NCI-H2029 treated with DMSO at 0.1 percent for 48 hours (cell line): ENCODE measurements at places on chromosomes 3 and 15.

GRCh38 chr15:33027306-33028035, 167.0 kb downstream of the FMN1 start:
- no peak for DNase-seq

- no peak for DNase-seq
Measured at GRCh38 chr3:55534876-55535275, 47.8 kb upstream of the WNT5A start.

- no peak for DNase-seq
Measured at GRCh38 chr3:12655701-12656100, 8.2 kb downstream of the RAF1 start.

DNA sequence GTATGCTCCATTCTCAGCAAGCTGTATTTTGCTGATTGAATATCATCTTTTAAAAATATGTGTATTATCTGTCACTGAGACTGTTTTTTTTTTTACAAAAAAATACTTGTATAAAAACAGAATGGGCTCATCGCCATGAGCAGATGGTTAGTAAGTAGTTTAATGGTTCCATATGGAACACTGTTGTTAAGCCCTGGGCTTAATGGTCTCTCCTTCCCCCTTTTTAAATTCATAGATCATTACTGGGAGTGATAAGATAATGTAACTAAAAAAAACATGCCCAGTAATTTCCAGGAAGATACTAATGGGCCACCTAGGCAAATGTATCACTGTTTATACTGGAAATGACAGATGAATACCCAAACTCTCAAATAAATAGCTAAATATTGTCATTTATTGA, 95.3 kb upstream of the TPRG1 start:
- no peak for DNase-seq

DNA sequence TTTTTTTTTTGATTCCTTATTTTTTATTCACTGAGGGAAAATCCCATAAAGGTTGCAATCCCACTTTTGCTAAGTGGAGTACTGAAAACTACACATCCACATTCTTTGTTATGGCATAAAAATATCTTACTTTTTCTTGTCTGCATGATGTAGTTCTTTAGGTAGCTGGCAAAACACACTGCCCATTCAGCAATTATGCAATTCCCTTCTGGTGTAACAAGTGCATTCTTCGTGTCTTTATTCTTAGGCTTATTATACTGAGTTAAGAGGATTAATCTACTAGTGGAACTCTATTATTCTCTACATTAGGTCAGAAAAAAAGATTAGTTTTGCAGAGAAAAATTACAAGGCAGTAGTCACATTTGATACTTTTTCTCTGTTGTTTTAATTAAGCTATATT, 403.8 kb upstream of the GBE1 start:
- no peak for DNase-seq

- no peak for DNase-seq
Measured at GRCh38 chr3:88462230-88462629, 312.5 kb downstream of the C3orf38 start.

- no peak for DNase-seq
Measured at GRCh38 chr3:3919316-3919715, 120.1 kb downstream of the LRRN1 start.

- no peak for DNase-seq
Measured at GRCh38 chr3:2153547-2153946, 54.9 kb downstream of the CNTN4 start.

DNA sequence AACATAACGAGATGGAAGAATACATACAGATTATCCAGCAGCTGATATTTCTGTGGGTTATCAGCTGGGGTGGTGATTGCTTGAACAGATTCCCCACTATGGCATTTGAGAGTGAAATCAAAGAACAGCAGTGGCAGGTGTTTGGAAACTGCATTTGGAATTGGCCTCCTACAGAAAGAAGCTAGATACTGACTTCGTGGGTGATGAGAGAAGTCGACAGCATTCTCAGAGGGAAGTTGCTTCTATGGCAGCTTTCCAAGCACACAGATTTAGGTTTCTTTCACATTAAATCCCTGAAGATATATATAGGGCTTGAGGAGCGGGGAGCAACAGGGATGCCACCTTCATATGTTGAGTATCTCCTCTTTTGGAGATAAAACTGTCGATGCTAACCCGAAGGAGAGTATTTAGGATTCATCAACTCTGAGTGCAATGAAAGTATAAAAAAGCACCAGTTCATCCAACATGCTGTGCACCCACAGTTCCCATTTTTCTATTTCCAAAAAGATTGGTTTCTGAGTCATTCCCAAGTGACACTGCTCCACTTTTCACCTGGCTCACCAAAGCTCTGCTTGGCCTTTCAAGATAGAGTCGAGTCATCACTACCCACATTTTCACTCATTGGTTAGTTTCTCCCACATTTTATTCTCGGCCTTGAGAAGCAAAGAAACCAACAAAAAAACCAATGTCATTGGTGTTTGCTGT, 579.8 kb upstream of the SUCLG2 start:
- DNase-seq: no peak

DNA sequence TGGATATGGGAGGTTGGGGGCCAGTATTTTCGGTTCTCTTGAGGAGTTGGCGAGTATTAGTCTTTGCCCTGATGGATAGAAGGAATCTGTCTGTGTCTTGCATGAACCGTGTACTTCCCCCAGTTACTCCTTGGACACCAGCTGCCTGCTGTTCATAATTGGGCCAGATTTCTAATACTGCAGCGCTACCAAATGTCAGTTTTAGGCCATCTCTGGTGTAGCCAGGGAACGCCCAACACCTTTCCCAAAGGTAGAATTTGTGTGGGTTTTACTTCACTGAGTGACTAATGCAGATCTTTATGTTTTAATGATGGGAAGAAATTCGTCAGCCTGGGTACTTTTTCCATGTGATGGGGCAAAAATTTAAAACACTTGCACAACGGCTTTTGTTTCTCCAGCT, 18.4 kb downstream of the FLNB start:
- DNase-seq: no peak

GRCh38 chr3:157369727-157370421, 66.8 kb upstream of the PTX3 start:
- DNase-seq: no peak

DNA sequence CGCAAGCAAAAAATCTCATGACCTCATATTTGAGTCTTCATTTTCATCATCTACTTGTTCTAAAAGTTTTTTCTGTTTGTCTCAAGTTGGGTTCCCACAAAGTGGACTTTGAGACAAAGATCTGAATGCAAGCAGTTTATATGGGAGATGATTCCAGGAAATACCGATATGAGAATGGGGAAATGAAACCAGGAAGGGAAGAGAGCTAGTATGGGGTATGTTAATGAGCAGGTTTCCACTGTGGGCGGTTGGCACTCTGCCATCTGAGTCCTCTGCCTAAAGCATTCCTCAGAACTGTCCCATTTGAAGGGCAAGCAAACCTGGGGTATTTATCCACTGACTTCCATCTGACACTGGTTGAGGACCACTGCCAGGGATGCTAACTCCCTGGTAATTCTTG, 8.8 kb downstream of the ADPRH start:
- no peak for DNase-seq

- no peak for DNase-seq
Measured at GRCh38 chr15:51387699-51388041, 46.2 kb downstream of the GLDN start.

GRCh38 chr3:88263417-88264100, 113.8 kb downstream of the C3orf38 start:
- no peak for DNase-seq

DNA sequence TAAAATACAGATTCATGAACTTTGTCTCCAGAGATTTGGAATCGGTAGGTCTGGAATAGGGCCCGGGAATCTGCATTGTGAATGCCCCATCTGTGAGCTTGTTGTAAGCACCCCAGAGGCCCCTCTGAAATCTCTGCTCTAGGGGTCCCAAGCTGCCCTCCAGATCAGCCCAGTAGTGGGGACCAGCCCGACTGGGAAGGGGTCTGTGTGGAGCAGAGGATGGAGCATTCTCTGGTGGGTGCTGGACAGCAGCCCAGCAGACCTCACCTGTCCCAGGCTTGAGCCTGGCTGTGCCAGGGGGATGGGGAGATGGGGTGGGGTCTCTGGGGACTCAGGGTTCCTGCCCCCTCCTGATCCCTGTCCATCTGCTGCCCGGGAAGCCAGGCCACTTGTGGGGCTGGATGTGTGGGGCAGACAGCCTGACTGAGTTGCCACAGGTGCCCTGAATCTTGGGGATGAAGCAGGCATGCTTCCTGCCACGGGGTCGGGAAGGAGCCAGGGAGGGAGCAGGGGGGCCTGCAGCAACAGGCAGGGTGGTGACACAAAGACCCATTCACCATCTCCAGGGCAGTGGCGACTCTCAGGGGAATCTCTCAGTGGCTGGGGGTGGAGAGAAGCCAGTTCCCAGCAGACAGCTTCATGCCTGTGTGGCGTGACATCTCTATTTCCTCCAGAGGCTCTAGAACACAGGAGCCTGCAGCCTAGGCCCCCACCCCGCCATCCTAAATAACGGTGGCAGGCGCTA, 99.3 kb downstream of the WNT7A start:
- DNase-seq: no peak

DNA sequence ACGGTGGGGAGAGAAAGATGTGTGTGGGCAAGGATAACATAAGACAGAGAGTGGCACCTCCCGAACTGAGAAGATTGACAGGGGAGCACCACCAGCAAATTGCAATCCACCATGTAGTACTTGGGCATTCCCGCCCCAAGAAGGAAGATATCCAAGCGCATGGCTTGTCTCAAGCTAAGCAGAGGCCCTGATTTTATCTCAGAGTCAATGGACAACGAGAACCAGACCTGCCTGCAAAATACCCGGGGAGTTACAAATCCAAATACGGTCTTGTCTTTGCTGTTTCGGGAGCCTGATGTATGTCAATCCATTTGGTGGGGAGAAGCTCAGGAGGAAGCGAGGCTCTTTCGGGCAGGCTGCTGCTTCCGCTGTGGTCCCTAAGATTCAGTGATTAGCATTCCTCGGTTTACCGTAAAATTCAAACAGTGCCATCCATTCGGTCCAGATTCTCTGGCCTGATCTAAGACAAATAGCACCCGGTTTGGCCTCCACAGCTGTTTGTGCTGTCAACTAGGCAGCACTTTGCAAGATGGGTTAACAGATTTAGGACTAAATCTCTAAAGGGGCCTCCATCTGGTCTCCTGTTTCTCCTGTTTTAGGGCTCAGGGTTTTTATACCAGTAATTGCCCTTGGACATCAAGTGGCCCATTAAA, 97.7 kb upstream of the WNT5A start:
- DNase-seq: no peak

DNA sequence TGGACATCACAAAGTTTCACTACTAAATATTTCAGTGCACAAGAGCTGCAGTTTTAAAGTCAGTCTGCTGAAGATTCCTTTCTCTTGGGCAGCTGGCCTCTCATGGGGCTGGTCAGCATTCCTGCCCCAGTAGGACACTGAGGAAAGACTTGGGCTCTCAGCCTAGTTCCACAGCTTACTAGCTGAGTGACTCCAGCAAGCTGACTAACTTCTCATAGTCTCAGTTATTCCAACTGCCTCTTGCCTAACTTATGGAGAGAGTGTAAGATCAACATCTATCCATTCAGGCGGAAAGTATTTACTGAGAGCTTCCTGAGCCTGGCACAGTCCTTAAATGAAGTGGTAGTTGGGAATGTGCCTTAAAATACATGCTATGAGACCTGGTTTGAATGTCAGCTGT, 27.0 kb downstream of the TM4SF4 start:
- no peak for DNase-seq

- DNase-seq: peak; percentile 13
Measured at GRCh38 chr3:139574026-139574947, 34.7 kb upstream of the RBP1 start.

- DNase-seq: no peak
Measured at GRCh38 chr3:124316034-124316287, 324.0 kb upstream of the ROPN1 start.

DNA sequence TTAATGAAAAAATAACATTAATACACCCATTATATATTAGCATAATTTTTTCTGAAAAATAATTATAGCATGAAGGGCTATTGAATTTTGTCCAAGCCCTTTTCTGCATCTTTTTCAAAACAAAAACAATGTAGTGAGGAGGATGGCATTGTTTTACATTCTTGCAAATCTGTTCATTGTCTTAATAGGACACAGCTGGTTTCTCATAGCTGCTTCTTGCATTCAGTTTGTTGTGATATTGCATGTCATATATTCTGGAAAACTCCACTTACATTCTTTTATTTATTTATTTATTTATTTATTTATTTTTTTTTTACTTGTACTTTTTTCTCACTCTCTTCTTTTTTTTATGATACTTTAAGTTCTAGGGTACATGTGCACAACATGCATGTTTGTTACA, 107.4 kb downstream of the NR1D2 start:
- no peak for DNase-seq

GRCh38 chr3:162175878-162176277, 679.3 kb downstream of the OTOL1 start:
- DNase-seq: no peak

DNA sequence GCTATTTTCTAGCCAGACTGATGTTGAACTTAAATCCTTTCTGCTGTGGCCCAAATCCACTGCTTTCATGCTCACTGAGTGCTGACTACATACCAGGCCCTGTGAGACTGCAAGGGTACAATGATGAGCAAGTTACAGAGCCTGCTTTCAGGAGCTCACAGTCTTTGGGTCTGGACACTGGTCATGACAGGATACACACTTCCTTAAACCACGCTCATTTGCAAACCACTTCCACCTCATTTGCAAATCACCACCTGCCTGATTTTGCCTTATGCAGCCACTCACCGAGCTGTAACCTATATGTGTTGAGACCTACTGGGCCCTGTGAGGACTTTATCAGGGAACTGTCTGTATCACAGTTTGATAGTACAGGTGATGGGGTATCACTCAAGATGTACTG, 50.2 kb upstream of the LRRC58 start:
- DNase-seq: no peak

- DNase-seq: no peak
Measured at GRCh38 chr3:113354307-113354706, 87.0 kb downstream of the CFAP44 start.

DNA sequence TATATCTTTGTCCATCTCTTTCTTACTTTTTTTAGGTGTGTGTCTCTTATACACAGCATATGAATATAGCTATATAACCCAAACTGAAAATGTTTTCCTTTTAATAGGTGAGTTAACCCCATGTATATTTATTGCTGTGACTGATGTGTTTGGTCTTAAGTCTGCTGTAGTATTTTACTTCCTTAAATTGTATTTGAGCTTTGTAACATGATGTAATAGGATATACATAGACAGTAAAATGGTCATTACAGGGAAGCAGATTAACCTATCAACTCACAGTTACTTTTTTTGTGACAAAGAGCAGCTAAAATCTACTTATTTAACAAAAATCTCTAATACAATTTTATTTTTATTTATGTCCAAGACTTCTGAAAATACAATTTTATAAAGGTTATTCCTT, 51.8 kb upstream of the CDAN1 start:
- no peak for DNase-seq

- DNase-seq: no peak
Measured at GRCh38 chr3:127754411-127755304, 67.7 kb downstream of the MGLL start.

- no peak for DNase-seq
Measured at GRCh38 chr3:36905545-36905944, 39.3 kb downstream of the TRANK1 start.

GRCh38 chr15:20356444-20356910, 185.1 kb downstream of the GOLGA6L6 start:
- DNase-seq: no peak

- DNase-seq: no peak
Measured at GRCh38 chr3:58884453-58884852, 165.4 kb downstream of the CFAP20DC start.
